ENCODE measurements at places on chromosomes 2 and 18.
A peak's percentile ranks its signal among the peaks of the same experiment; 100 is the strongest.

GRCh38 chr2:211503856-211504255 lies 947.5 kb downstream of the CPS1 start:
- DNase-seq: no peak

DNA sequence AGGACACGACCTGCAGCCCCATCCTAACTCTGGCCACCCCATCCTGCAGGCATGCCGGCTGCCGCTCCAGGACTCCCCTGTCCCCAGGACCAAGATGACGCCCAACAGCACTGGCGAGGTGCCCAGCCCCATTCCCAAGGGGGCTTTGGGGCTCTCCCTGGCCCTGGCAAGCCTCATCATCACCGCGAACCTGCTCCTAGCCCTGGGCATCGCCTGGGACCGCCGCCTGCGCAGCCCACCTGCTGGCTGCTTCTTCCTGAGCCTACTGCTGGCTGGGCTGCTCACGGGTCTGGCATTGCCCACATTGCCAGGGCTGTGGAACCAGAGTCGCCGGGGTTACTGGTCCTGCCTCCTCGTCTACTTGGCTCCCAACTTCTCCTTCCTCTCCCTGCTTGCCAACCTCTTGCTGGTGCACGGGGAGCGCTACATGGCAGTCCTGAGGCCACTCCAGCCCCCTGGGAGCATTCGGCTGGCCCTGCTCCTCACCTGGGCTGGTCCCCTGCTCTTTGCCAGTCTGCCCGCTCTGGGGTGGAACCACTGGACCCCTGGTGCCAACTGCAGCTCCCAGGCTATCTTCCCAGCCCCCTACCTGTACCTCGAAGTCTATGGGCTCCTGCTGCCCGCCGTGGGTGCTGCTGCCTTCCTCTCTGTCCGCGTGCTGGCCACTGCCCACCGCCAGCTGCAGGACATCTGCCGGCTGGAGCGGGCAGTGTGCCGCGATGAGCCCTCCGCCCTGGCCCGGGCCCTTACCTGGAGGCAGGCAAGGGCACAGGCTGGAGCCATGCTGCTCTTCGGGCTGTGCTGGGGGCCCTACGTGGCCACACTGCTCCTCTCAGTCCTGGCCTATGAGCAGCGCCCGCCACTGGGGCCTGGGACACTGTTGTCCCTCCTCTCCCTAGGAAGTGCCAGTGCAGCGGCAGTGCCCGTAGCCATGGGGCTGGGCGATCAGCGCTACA lies 2.1 kb downstream of the GPBAR1 start:
- DNase-seq: no peak

- no peak for DNase-seq
Observed at GRCh38 chr18:60413944-60414547, 41.5 kb upstream of the MC4R start.

DNA sequence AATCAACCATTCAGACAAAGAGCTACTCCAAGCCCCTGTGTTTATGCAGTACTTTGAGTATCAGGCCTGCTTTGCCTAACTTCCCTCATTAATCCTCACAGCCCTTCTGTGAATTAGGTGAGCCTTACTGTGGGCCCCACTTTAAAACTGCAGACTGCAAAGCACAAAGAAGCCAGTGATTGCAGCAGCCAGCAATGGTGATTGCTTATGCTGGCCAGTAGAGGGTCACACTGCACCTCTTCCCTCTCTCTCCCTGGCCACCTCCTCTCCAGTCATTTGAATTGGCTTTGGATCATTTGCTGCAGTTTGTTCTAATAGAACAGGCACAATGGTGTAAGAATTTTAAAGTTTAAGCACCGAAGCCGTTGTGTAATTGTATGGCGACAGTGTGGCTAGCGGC lies 229.9 kb downstream of the AGPS start:
- DNase-seq: no peak

DNA sequence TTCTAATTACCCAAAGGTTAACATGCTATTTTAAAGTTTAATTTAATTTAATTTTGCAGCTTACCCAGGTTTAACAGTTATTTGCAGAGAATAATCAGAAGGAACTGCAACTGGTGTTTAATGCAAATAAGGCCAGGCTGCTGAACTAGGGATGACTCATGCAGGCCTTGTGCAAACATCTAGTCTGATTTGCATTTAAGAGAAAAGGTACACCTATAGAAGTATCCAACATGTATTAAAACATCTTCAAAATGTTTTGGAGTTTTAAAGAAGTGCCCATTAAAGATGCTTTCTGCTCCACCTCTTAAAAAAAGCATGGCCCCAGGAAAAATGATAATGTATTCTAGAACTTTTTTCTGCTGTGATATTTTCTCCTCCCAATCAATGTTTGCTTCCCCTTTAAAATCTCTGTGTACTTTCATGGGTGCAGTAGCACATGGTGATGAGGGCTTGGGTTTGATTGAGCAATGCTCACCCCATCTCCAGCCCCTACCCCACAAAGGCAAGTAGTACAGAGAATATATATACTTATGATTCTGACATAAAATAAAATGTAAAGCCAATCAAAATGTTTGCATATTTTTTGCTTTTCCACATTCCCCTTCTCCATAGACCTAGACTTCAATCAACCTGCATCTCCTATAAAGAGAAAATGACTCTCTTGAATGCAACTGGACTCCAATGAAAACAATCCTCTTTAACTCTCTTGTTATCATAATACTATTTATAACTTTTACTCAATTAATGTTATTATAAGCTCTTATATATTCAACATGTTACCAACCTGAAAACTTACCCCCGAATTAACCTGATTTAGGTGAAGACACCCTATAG lies 54.1 kb downstream of the ATP8B1 start:
- peak; percentile 10 for DNase-seq

GRCh38 chr2:50118905-50119702 lies 912.8 kb downstream of the NRXN1 start:
- no peak for DNase-seq

DNA sequence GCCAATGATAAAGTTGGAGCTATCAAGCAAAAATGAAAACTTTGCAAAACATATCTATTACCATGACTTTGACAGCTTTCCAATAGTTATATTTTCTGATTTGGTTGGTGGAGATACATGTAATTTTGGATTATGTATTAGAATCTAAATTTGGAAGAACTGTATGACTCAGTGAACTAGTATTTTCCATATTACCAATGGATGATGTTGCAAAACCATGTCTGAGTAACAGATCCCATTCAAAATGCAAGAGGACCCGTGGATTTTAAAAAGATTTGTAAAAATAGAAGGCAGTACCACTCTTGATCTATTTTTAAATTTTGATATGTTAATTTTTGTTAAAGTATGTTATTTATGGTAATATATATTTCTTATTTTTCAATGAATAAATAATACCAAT lies 83.0 kb downstream of the TAF4B start:
- DNase-seq: no peak

- no peak for DNase-seq
Observed at GRCh38 chr2:141035846-141036420, 1094.9 kb downstream of the LRP1B start.

DNA sequence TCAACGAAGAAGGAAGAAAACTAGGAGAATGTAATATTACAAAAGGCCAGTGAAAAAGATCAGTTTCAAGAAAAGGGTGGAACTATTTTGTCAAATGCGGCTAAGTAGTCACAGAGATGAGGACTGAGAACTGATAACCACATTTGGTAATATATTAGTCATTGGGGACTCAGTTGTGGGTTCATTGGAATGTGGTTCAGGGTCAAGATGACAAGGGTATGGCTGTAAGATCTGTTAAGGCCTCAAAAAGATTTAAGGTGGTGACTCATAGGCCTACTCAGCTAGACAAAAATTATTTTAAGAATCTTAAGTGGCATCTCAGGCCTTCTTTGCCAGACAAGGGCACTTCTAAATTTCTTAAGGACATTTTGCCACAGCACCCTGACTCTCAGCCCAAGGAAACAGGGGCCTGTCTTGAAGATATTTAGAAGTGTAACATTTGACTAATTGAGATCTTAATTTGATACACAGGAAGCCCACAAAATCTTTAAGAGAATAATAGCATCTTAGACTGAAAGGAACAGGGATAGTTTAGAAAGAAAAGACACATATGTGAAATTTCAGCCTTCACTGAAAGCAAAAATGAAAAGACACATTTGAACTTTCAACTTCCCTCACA lies 81.3 kb downstream of the STRADB start:
- no peak for DNase-seq

DNA sequence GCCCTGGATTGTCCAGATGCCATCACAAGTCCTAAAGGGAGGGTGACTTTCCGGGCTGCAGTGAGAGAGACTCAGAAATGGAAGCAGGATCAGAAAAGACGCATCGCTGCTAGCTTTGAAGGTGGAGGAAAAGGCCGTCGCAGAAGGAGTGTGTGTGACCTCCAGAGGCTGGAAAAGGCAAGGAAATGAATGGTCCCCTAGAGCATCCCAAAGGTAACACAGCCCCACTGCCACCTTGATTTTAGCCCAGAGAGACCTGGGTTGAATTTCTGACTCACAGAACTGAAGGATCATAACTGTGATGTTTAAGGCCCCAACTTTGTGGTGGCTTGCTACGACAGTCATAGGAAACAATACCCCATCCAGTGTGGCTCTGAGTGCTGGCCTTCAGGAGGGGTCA lies 8.6 kb upstream of the NCK2 start:
- DNase-seq: no peak

- peak; percentile 77 for DNase-seq
Observed at GRCh38 chr18:64919971-64920570, 771.2 kb upstream of the LINC00305 start.

DNA sequence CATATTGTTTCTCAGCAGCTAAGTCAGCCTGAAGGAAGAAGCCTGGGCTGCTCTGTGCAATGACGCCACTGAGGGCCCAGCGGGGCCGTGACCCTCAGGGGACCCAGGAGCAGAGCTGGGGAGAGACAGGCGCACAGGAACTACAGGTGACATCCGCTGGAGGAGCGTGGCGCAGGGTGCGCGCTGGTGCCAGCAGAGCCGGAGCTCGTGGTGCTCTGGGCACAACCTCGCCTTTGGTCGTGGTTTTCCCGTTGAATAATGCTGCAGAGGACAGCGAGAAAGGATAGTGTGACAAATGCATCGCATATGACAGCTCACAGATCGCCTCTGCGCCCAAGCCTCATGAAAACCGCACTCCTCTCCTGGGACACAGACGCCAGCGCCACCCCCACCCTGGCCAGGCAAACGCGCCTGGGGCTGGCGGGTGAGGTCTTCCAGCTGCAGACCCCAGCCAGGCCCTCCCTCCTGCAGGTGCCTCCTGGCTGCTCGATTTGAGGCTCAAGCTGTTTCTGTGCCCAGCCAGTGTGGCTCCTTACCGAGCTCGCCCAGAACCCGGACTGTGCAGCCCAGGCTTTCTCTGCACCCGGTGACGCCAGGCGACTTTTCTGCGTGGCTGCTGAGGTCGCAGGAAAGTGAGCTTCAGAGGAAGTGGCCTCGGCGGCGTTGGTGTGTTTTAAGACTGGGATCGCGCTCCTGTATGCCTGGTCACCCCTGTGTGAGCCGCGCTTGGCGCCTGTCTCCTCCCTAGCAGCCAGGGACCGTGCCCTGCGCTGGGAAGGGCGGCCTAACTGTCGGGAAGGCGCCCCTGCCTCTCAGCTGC lies 583.1 kb upstream of the HS6ST1 start:
- DNase-seq: no peak

DNA sequence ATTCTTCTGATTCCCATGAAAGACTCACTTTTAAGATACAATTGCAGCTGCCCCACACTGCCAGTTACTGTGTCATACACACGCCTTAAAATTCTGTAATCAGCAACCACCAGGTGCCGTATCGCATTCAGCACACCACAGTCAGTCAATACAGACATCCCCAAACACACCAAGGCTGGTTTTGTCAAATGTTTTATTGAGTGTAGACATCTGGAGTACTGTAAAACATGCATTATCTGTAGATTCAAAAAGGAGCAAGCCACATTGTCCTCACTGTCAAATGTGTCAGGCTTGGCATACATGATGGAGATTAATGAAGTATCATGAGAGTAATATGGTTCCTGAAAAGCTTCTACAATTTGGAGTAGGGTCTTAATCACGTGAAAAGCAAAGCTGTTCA lies 109.7 kb upstream of the SP3 start:
- DNase-seq: no peak

GRCh38 chr2:26438526-26438925 lies 36.8 kb downstream of the DRC1 start:
- DNase-seq: no peak

DNA sequence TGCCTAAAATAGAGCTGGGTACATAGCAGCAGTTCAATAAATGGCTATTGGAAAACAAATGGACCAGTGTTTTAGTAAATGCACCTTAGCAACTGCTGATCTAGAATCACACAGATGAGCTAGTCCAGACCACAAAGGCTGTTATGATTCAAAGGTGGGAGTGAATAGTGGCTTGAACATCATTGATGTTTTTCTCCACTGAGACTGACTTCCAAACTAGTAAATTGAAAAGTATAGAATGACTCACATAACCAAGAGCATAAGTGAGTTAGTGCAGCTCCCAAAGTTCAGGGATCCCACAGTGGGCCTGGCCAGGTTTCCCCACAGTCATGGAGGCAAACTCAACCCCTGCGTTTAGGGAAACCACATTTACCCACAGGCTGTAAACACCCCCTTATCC lies 106.7 kb upstream of the YPEL5 start:
- no peak for DNase-seq

DNA sequence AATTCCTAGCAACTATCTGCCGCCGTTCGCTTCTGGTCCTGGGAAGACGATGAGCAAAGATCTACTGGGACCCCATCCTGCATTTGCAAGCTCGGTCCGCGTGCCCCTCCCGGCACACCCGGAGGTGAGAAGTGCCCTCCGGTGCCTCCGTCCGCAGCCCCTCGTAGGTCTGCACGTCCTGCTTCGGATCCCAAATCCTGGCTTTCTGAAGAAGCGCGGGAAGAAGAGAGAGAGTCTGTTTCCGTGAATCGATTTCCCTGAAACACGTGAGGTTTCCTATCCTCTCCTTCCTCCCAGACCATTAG lies 5.0 kb upstream of the OSR1 start:
- no peak for DNase-seq

DNA sequence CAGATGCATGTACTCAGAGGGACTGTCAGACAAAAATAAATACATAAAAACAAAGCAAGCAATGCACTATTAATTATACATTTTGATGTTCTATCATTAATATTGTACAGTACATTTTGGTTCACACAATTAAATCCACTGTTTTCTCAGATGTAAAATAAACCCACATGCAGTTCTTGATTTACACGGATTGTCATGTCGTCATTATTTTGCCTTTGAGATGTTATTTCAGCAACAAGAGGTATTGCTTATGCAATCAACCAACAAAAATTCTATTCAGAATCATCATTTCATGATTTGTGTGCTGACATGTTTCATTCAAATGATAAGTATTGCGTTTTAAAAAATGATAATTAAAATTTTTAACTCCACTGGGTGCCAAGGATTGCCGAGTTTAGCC lies 79.2 kb downstream of the TSHZ1 start:
- DNase-seq: no peak

GRCh38 chr2:235810252-235810651 lies 316.4 kb downstream of the AGAP1 start:
- no peak for DNase-seq

DNA sequence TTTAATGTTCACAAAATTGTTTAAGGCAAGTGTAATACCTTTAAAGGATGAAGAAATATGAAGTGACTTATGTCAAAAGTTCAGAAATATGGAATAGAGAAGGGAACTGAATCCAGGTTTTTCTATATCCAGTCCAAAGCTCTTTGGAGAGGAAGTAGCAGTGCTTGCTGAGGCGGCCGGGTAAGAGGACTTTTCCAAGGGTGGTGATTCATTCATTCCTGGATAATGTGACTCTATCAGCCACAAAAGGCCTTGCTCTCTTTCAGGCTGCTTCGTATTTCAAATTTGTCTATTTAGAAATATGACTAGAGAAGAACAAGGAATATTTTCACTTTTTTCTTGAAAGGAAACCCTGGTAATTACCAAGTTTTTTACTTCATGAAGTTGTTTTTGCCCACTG lies 830.1 kb upstream of the ZEB2 start:
- DNase-seq: no peak

GRCh38 chr2:200741468-200742202 lies 70.1 kb upstream of the BZW1 start:
- no peak for DNase-seq

Data from NCI-H2081 treated with DMSO at 0.1 percent for 48 hours (cell line).